Right lobe of liver (tissue), 6 donors: ENCODE measurements at places on chromosomes 12 and 14. TPM values are rescaled to one million over a fixed set of nuclear protein-coding genes. Genes with fewer than 3 reads are reported as not detected.

The ANO2 gene
- total RNA-seq = 0.87 TPM

The CD27 gene
- 0.71 TPM for total RNA-seq

The GPR65 gene
- 1.1 TPM for total RNA-seq

The EIF2S3B gene
- total RNA-seq = 1.4 TPM

The BATF gene
- 10.4 TPM for total RNA-seq

The RNASE3 gene
- 1.0 TPM for total RNA-seq

The C1QL4 gene
- not detected for total RNA-seq

The CTSG gene
- total RNA-seq = not detected

The RPS6KL1 gene
- 4.1 TPM for total RNA-seq

The OTUB2 gene
- 0.59 TPM for total RNA-seq

The NTF3 gene
- total RNA-seq = 3.6 TPM

The KLRC4 gene
- total RNA-seq = not detected

The SOAT2 gene
- total RNA-seq = 0.93 TPM

The MYF6 gene
- 0.18 TPM for total RNA-seq
